ENCODE measurements at places on chromosomes 1 and 21.

DNA sequence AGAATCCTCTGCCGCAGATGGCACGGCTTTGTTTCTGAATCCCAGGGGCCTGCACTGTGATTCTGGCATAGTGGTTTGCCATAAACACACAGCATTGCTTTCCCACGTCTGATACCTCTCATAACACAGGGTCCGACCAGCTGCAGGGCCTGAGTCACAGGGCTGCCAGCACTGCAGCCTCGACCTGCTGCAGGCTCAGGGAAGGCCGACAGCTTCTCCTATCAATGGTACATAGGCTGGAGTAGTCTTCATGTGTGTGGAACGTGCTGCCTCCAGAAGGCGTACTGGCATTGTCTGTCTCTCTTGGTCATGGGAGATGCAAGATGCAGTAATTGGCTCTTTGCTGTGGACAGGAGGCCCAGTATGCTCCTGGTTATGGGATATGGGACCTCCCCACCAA is 53.5 kb upstream of the PDE9A start:
- no peak for DNase-seq

- peak; percentile 65 for DNase-seq
Observed at GRCh38 chr1:65092691-65093090, 55.3 kb upstream of the AK4 start.

GRCh38 chr1:197862221-197862620 is 40.2 kb upstream of the C1orf53 start:
- no peak for DNase-seq

- DNase-seq = no peak
Observed at GRCh38 chr1:211635597-211636205, 39.7 kb downstream of the NEK2 start.
